Heart left ventricle (tissue), 16 donors: ENCODE measurements at places on chromosomes 5 and 9.

- H3K4me1 ChIP-seq = no peaks in the 10 kb centered on the region
- no peaks in the 10 kb centered on the region for H3K27me3 ChIP-seq
- H3K4me3 ChIP-seq = no peak overlapping the region
- H3K36me3 ChIP-seq = no peaks in the 10 kb centered on the region
- H3K27ac ChIP-seq = no peak overlapping the region
- no peak for DNase-seq
Measured at GRCh38 chr5:124923131-124923530, 176.7 kb upstream of the ZNF608 start.

DNA sequence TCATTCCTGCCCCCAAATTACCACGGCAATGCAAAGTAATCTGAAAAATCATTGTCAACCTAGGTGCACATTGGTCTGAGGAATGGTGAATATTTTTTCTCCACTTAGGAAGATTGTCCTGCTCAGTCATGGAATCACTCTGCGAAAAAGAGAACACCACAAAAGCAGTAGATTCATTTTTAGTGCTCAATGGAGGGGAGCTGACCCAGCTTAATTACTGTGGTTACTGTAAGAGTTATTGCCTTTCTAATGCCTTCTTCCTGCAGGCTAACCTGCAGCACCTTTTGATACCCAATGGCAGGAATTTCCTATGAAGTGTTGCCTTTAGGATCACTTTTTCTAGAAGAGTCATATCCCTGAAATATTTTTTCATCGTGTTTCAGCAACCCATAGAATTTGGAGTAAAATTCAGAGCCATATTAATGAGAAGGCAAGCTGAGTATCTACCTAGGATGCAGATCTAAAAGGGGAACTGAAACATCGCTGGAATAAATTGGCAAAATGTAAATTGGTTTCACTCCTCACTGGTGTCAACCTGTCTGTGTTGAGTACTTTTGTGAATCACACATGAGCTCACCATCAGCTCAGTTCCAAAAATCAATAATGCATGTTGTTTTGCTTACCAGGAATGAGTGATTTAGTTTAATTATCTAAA is 464.5 kb downstream of the CSNK1G3 start:
- no peaks in the 10 kb centered on the region for H3K27me3 ChIP-seq
- no peak for DNase-seq
- no peaks in the 10 kb centered on the region for H3K4me1 ChIP-seq
- H3K4me3 ChIP-seq = no peak overlapping the region
- H3K27ac ChIP-seq = no peak overlapping the region

- no peak overlapping the region for H3K27ac ChIP-seq
- DNase-seq = no peak
- H3K36me3 ChIP-seq = no peaks in the 10 kb centered on the region
- no peaks in the 10 kb centered on the region for H3K27me3 ChIP-seq
- H3K4me1 ChIP-seq = peaks cover 9% of the 10 kb centered on the region
Measured at GRCh38 chr5:126912616-126913200, 117.7 kb downstream of the MARCHF3 start.

DNA sequence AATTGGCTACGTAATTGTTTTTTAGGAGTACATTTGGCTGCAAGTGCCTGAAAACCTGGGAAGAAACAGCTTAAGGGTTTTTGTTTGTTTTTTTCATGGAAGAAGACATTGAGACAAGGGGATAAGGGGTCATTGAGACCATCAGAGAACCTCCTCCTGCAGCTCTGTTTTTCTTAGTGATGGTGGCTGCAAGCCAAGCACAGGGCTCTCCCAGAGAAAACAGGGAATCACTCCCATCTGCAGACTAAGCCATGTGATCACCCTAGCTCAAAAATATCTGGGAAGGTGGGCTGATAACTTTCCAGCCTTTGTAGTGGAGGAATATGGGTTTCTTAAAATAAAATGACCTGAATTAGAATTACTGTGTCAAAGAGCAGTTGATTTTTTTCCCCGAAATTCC is 25.1 kb downstream of the PALM2AKAP2 start:
- peaks cover 67% of the 10 kb centered on the region for H3K4me1 ChIP-seq
- H3K27me3 ChIP-seq = no peaks in the 10 kb centered on the region
- no peak overlapping the region for H3K4me3 ChIP-seq
- H3K27ac ChIP-seq = no peak overlapping the region
- H3K36me3 ChIP-seq = no peaks in the 10 kb centered on the region
- DNase-seq = no peak

- H3K4me1 ChIP-seq = peaks cover 7% of the 10 kb centered on the region
- no peak overlapping the region for H3K4me3 ChIP-seq
- H3K27ac ChIP-seq = no peak overlapping the region
- no peak for DNase-seq
- H3K36me3 ChIP-seq = no peaks in the 10 kb centered on the region
- no peaks in the 10 kb centered on the region for H3K27me3 ChIP-seq
Measured at GRCh38 chr5:66992547-66992946, 204.1 kb downstream of the CD180 start.

GRCh38 chr9:129901993-129902739 is 66.9 kb downstream of the USP20 start:
- H3K27me3 ChIP-seq = no peaks in the 10 kb centered on the region
- H3K27ac ChIP-seq = no peak overlapping the region
- peaks cover 97% of the 10 kb centered on the region for H3K36me3 ChIP-seq
- no peaks in the 10 kb centered on the region for H3K4me1 ChIP-seq
- DNase-seq = no peak

DNA sequence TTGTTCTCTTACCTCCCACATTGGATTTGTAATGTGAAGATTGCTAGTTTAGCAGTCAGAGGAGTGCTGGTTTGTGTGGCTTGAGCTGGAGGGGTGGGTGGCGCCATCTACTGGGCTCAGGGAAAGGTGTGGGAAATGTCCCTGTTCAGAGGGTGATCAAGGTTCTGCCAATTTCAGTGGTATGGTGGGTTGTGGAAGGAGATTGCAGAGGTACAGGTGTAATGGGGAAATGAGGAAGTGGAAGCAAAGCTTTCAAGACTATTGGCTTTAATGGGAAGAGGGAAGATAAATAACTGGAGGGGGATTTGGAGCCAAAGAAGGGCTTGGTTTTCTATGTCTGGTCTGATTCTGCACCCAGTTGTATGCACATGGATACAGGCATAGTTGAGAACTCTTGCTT is 76.4 kb downstream of the OSMR start:
- DNase-seq = no peak
- H3K4me3 ChIP-seq = no peak overlapping the region
- no peaks in the 10 kb centered on the region for H3K27me3 ChIP-seq
- H3K4me1 ChIP-seq = no peaks in the 10 kb centered on the region
- H3K36me3 ChIP-seq = no peaks in the 10 kb centered on the region
- no peak overlapping the region for H3K27ac ChIP-seq

- H3K36me3 ChIP-seq = no peaks in the 10 kb centered on the region
- H3K27ac ChIP-seq = no peak overlapping the region
- no peak for DNase-seq
- no peaks in the 10 kb centered on the region for H3K4me1 ChIP-seq
Measured at GRCh38 chr5:132022737-132023136, 11.3 kb upstream of the ACSL6 start.

GRCh38 chr5:1172670-1173404 is 28.6 kb upstream of the SLC6A19 start:
- no peaks in the 10 kb centered on the region for H3K27me3 ChIP-seq
- DNase-seq = peak; percentile 30
- peaks cover 4% of the 10 kb centered on the region for H3K4me1 ChIP-seq
- H3K4me3 ChIP-seq = no peak overlapping the region
- no peak overlapping the region for H3K27ac ChIP-seq

DNA sequence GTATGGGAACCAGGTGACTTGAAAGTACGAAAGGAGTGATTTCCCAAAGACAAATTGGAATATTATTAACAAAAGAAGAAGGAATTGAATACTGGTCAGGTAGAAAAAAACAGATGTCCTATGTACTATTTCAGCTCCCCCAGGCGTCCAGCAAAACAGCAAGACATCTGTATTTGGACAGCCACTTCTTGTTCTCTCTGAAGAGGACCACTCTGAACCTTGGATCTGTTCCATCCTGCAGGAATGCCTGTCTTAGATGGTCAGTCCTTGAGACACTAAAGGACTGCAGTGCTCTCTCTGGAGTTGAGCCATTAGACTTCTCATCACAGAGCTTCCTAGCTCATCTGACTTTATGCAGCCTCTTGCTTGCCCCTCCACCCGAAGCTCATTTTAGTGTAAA is 74.4 kb upstream of the RARS1 start:
- no peak for DNase-seq
- H3K4me3 ChIP-seq = no peak overlapping the region
- peaks cover 10% of the 10 kb centered on the region for H3K4me1 ChIP-seq
- no peaks in the 10 kb centered on the region for H3K27me3 ChIP-seq

GRCh38 chr9:114687034-114687433 is 5.0 kb upstream of the TEX48 start:
- H3K36me3 ChIP-seq = no peaks in the 10 kb centered on the region
- no peaks in the 10 kb centered on the region for H3K4me1 ChIP-seq
- no peak overlapping the region for H3K4me3 ChIP-seq

GRCh38 chr5:58890265-58890664 is 307.4 kb downstream of the RAB3C start:
- no peak overlapping the region for H3K4me3 ChIP-seq
- no peak for DNase-seq
- H3K27ac ChIP-seq = no peak overlapping the region
- H3K4me1 ChIP-seq = no peaks in the 10 kb centered on the region
- no peaks in the 10 kb centered on the region for H3K36me3 ChIP-seq

DNA sequence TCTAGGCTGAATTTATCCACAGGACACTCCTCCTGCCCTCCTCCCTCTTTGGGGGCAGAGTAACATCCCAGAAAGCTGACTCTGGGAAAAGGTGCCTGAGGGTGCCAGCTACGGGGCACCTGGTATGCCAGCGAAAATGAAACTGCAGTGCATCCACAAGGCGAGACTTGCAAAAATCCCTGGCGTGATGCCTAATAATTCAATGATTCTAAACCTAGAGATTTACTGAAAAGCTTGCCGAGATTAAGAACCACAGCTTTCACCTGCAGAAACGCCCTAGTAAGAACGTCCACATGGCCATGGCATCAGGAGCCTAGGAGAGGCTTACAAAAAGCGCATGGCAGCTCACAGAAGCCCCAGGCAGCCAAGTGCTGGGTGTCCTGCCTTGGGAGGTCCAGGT is 20.9 kb downstream of the CCNJL start:
- no peak overlapping the region for H3K4me3 ChIP-seq
- no peaks in the 10 kb centered on the region for H3K36me3 ChIP-seq
- no peak for DNase-seq

DNA sequence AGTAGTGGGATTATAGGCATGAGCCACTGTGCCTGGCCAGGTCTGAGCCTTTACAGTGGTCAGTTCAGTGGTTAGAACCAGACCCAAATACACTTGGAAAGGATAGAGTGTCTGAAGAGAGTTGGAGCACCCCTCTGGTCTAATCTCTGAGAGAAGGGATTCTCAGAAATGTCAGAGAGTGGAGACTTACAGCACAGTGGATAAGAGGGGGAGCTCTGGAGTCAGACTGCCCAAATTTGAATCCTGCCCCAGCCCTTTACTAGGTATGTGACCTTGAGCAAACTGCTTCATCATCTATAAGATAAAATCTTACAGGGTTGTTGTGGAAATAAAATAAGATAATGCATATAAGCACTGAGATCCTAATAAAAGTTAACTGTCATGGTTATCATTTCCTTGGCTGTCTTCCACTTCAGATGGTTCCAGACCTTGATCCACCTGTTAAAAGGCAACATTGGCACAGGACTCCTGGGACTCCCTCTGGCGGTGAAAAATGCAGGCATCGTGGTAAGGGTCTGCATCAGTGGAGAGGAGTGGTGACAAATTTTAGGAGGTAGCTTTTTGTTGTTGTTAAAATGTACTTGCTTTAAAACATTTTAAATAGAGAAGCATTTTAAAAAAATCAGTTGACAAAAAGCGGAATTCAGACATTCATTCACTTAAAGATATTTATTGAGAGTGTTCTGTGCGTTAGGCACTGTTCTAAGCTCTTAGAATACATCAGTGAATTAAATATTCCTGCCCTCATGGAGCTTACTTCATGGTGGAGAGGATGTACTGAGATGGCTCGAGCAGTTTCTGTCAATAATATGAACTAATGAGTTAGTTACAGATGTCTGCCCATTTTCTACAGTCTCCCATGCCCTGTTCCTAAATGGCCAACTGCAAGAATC is 16.0 kb downstream of the SLC36A1 start:
- H3K27me3 ChIP-seq = no peaks in the 10 kb centered on the region
- no peak overlapping the region for H3K27ac ChIP-seq
- H3K36me3 ChIP-seq = no peaks in the 10 kb centered on the region
- no peak overlapping the region for H3K4me3 ChIP-seq
- no peak for DNase-seq
